Activated CD8-positive, alpha-beta T cell treated with anti-CD3 and anti-CD28 coated beads for 36 hours (primary cell): ENCODE measurements at places on chromosomes 6 and 20. TPM values are rescaled to one million over a fixed set of nuclear protein-coding genes. Genes with fewer than 3 reads are reported as not detected.

Gene MACROD2
- not detected for total RNA-seq

GRCh38 chr20:53445321-53445731 lies 148.3 kb downstream of the ZNF217 start:
- no peak overlapping the region for H3K4me3 ChIP-seq
- peaks cover 6% of the 10 kb centered on the region for H3K36me3 ChIP-seq
- H3K27ac ChIP-seq: no peak overlapping the region
- no peak for DNase-seq

DNA sequence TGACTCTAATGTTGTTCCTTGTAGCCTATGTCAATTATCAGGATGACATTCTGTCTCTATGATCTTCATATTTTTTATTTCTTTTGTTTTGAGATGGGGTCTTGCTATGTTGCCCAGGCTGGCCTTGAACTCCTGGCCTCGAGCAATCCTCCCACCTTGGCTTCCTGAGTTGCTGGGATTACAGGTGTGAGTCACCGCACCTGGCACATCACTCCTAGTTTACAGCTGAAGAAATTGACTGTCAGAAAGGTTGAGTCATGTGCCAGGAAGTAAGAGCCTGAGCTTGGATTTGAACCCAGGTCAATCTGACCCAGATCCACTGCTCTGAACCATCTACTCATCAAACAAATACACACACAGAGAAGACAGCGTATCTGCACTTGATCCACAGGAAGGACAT lies 14.4 kb downstream of the PPP1R3G start:
- H3K4me3 ChIP-seq: no peak overlapping the region
- no peaks in the 10 kb centered on the region for H3K36me3 ChIP-seq
- H3K27me3 ChIP-seq: peaks cover 3% of the 10 kb centered on the region

Gene GSTA2
- total RNA-seq: not detected

GRCh38 chr20:44129911-44130718 lies 56.9 kb downstream of the JPH2 start:
- H3K4me3 ChIP-seq: no peak overlapping the region
- H3K4me1 ChIP-seq: no peaks in the 10 kb centered on the region
- no peaks in the 10 kb centered on the region for H3K27me3 ChIP-seq
- H3K27ac ChIP-seq: no peak overlapping the region

Gene VPS16
- 34.5 TPM for total RNA-seq

DNA sequence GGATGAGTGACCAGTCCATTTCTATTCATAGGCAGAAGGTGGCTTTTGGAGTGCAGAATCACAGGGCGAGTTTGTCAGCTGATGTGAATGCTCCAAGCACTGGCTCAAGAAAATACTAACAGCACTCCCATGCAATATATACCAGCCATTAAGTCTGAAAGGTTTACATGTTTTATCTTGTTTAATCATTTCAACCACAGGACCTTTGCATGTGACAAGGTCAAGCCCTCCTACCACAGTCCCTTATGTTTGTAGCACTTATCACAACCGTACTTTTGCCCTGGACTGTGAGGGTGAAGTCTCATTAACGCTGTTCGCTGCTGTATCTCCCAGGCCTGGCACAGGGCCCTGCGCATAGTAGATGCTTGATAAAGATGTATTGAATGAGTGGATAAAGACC lies 99.3 kb upstream of the PMEPA1 start:
- no peaks in the 10 kb centered on the region for H3K4me1 ChIP-seq
- H3K4me3 ChIP-seq: no peak overlapping the region
- peaks cover 8% of the 10 kb centered on the region for H3K27me3 ChIP-seq

Gene ZBP1
- total RNA-seq: 0.56 TPM

Gene TENT5A
- 1.1 TPM for total RNA-seq

GRCh38 chr20:4227085-4227821 lies 211.9 kb upstream of the RNF24 start:
- H3K27me3 ChIP-seq: peaks cover 20% of the 10 kb centered on the region
- no peak overlapping the region for H3K27ac ChIP-seq
- no peaks in the 10 kb centered on the region for H3K4me1 ChIP-seq
- H3K36me3 ChIP-seq: no peaks in the 10 kb centered on the region
- peak; percentile 17 for DNase-seq
